HCT116 (cell line): ENCODE measurements at places on chromosomes 11 and 22.

DNA sequence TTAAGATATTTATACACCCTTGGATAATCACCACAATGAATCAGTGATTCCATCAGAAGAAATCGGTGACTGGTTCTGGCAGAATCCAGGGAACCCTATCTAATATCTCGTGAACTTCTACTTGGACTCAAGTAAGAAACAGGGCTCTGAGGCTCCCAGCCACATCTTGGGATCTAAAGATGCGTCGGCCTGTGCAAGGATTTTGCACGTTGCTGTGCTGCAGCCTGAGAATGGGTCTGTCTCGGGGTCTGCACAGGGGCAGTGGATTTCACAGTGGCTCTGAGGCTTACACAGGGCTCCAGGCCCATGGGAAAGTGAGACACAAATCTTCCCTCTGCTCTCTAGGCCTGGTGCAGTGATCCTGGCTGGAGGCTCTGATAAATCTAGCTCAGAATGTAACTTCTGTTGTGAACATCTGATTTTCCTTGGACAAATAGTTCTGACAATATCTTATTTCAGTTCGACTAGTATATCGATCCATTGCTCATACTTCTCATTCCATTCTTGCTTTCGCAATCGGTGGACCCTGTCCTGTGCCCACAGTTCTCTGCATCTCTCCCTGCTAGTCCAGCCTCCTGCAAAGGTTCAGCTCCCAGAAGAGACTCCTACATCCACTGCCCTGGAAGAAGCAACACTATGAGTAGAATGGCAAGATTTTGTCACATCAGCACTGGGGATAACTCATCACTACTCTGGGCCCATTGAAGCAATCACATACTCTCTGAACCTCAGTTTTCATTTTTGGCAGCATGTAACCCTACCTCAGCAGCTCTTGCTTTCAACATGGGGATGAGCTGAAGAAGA, 105.5 kb upstream of the TOP3B start:
- peaks cover 26% of the 10 kb centered on the region for H3K27me3 ChIP-seq
- no peaks in the 10 kb centered on the region for H3K4me1 ChIP-seq
- no peaks in the 10 kb centered on the region for H3K36me3 ChIP-seq
- no peak for DNase-seq

DNA sequence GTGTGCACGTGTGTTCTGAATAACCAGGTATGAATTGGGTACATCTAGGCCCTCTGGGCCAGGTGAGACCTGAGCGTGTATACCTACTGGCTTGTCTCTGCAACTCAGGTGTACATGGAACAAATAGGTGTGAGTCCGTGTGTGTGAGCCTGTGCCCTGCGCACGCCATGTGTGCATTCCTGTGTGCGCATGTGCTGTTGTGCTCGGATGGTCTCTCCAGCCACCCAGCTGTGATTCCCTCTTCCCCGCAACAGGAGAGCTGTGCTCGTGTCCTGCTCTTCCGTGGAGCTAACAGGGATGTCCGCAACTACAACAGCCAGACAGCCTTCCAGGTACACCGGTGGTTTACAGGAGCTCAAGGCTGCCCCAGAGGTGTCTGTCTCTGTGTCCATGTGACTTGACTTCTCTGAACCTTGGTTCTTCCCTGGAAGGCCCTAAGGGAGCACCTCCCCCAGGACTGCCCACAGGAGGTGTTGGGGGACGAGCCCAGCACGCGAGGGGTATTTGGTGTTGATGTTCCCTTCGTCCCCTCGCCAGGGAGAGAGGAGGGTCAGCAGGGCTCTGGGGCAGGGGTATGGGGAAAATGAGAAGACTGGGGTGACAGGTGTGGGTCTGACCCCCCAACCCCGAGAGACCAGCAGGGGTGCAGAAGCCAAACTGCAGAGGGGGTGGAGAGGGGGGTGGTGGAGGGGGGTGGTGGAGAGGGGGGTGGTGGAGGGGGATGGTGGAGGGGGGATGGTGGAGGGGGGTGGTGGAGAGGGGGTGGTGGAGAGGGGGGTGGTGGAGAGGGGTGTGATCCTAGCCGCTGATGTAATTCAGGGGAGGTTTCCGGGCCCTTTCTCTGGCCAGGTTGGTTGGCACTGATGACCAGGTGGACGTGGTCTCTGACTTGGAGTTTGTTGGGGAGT, 10.7 kb downstream of the SHANK3 start:
- H3K27ac ChIP-seq: no peak overlapping the region
- no peak for DNase-seq
- H3K36me3 ChIP-seq: no peaks in the 10 kb centered on the region
- H3K4me3 ChIP-seq: no peak overlapping the region
- H3K4me1 ChIP-seq: no peaks in the 10 kb centered on the region

GRCh38 chr11:69218946-69219720, 63.4 kb downstream of the SMIM38 start:
- no peaks in the 10 kb centered on the region for H3K36me3 ChIP-seq
- peaks cover 7% of the 10 kb centered on the region; the same call in 1 of the 2 replicates for H3K4me1 ChIP-seq
- DNase-seq: no peak
- no peaks in the 10 kb centered on the region for H3K27me3 ChIP-seq

DNA sequence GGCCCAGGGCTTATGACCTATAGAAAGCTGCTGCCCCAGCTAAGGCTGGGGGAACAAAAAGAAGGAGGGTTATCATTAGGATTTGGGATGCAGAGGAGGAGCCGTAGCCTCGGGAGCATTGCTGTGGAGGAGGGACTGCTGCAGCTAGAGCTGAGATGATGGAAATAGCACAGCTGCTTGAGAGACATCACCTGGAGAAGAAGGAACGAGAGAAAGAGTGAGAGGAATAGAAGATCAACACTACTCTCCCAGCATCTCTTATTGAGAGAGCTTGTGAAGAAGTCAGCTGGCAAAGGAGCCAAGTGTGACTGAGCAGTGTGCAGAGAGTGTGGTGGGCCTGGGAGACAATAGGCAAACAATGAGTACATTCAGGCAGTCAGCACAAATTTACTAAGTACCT, 100.7 kb upstream of the PLET1 start:
- no peaks in the 10 kb centered on the region for H3K27me3 ChIP-seq
- no peak overlapping the region for H3K27ac ChIP-seq
- no peak for DNase-seq

DNA sequence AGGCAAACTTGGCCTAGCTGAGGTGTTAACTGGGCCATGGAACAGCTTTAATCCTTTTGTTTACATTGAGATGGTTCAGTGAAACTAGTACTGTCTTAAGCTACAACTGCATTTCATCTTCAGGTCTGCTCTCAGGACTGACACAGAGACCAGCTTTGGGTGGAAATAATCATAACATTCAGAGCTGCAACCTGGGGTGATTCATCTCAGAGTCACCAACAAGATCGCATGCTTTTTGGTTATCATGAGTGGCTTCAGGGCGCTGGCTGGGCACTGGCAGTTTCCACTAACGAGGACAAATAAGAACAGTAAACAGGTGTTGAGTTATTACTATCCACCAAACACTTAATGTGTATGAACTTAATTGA, 60.9 kb upstream of the PAX6 start:
- H3K27me3 ChIP-seq: no peaks in the 10 kb centered on the region
- H3K36me3 ChIP-seq: no peaks in the 10 kb centered on the region
- DNase-seq: no peak
- H3K4me3 ChIP-seq: no peak overlapping the region
- no peak overlapping the region for H3K27ac ChIP-seq

GRCh38 chr11:57353036-57353435, 14.9 kb downstream of the P2RX3 start:
- no peaks in the 10 kb centered on the region for H3K27me3 ChIP-seq
- no peak overlapping the region for H3K27ac ChIP-seq
- DNase-seq: no peak
- H3K4me3 ChIP-seq: no peak overlapping the region
- H3K4me1 ChIP-seq: peaks cover 3% of the 10 kb centered on the region; the same call in 1 of the 2 replicates

DNA sequence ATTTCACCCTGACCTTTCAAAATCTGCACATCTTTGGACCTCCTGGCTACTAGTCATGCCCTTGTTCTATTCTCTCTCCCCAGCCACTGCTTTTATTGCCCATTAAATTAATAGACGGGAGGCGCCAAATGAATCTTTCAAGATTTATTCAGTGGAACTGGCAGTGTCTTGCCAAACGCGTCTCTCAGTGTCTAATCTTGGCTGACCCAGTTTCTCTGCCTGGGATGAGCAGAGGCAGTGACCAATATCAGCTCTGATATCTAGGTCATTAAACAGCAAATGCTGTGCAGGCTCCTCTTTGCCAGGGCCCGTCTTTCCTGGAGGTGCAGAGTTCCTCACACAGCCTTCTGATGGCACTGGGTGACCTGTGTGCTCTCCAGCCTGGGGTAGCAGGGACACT, 74.0 kb downstream of the TRAF6 start:
- peaks cover 12% of the 10 kb centered on the region for H3K4me1 ChIP-seq
- no peak overlapping the region for H3K27ac ChIP-seq
- DNase-seq: no peak
- H3K36me3 ChIP-seq: no peaks in the 10 kb centered on the region
- no peak overlapping the region for H3K4me3 ChIP-seq

DNA sequence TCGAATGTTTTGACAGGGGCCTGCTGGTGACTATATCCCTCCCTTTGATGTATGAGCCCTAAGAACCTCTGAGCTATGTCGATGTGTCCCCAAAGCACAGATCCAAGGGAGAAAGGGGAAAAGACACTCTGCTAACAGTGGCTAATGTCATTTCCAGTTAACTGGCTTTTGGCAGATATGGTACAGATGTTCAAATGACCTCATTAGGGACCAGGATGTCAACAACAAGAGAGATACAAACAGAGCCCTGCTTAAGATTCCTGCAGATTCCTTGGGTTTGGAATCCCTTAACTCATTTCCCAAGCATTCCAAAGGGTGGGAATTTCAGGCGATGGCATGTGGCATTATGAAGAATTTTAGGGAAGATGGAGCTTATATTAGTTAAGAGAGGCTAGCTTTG, 517.3 kb downstream of the SOX6 start:
- no peak overlapping the region for H3K4me3 ChIP-seq
- peaks cover 37% of the 10 kb centered on the region for H3K27me3 ChIP-seq
- no peaks in the 10 kb centered on the region for H3K4me1 ChIP-seq
- H3K36me3 ChIP-seq: no peaks in the 10 kb centered on the region
- H3K27ac ChIP-seq: no peak overlapping the region

DNA sequence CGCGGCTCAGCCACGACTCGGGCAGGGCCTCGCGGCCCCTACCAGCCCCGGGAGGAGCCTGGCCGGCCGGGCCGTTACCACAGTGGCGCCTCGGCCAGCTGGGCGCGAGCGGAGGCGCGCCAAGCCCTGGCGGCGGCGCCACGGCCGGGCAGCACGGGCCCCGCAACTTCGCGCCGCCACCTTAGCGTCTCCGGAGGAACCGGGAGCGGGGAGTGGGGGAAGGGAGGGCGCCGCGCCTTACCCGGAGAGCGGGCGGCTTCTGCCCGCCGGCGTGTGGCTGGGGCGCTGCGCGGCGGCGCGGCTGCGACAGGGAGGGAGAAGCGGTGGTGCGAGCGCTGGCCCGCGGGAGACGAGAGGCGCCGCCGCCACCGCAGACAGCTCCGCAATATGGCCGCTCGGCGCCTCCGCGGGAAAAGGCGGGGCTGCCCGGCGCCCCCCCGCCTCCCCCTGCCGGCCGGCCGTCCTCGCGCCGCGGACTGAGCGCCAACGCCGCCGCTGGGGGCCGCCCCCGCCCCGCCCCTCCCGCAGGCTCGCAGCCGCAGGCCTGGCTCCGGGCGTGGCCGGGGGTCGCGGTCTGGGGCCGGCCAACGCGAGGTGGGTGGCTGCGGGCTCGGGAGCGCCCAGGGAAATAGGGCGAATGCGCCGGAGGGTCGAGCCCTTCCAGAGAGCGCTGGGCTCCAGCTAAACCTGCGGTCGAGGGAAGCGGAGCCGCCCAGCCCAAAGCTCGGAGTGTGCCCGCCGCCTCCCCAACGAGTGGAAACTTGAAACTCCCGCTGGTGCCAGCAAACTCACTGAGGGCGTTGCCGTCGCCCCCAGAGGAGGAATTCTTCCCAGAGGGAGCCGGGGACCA, at the start of gene RDX:
Gene RDX (minus strand): TSS at position 389 of the 850 bp plus-strand sequence. CDS start 16,922 bp downstream, outside the sequence.
- DNase-seq: peak; percentile 67
- H3K27me3 ChIP-seq: no peaks in the 10 kb centered on the region
- H3K27ac ChIP-seq: peak within 1 kb of the TSS; percentile 99
- H3K36me3 ChIP-seq: no peaks in the 10 kb centered on the region

DNA sequence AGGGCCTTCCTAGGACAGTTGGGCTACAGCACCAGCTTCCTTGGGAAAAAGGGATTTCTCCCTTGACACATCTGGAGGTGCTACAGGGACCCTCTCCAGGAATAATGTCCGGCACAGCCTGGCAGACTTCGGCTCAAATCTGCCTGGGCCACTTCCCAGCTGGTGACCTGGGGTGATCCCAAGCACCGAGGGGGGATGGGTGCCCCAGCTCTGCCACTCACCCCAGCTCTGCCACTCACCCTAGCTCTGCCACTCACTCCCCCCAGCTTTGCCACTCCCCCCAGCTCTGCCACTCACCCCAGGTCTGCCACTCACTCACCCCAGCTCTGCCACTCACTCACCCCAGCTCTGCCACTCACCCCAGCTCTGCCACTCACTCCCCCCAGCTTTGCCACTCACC, 9.9 kb downstream of the OSBPL5 start:
- no peak overlapping the region for H3K4me3 ChIP-seq
- H3K27ac ChIP-seq: no peak overlapping the region
- DNase-seq: no peak
- no peaks in the 10 kb centered on the region for H3K27me3 ChIP-seq
- no peaks in the 10 kb centered on the region for H3K36me3 ChIP-seq

- no peaks in the 10 kb centered on the region for H3K36me3 ChIP-seq
- no peak overlapping the region for H3K4me3 ChIP-seq
- DNase-seq: peak; percentile 43
- H3K27ac ChIP-seq: no peak overlapping the region
- H3K27me3 ChIP-seq: no peaks in the 10 kb centered on the region; the same call in 1 of the 2 replicates
These were observed 21.7 kb downstream of the TIMP3 start for GRCh38 chr22:32823024-32823730.

DNA sequence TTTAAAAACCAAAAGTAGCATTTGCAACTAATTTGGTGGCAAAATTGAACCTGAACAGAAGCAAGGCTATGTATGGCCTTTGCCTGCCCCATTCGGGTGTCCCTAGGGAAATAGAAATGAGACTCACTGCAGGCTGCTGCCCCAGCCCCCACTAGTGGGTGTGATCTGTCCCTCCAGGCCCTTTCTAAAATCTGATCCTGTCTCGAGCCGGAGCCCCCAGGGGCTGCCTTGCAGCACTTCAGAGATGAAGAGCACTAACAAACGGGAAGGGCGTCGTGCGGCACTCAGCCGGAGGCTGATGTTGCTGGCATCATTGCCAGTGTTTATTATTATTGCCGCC, 43.2 kb downstream of the CD82 start:
- H3K4me1 ChIP-seq: no peaks in the 10 kb centered on the region
- no peak overlapping the region for H3K27ac ChIP-seq
- no peak overlapping the region for H3K4me3 ChIP-seq
